ENCODE measurements at places on chromosomes 4 and X.

DNA sequence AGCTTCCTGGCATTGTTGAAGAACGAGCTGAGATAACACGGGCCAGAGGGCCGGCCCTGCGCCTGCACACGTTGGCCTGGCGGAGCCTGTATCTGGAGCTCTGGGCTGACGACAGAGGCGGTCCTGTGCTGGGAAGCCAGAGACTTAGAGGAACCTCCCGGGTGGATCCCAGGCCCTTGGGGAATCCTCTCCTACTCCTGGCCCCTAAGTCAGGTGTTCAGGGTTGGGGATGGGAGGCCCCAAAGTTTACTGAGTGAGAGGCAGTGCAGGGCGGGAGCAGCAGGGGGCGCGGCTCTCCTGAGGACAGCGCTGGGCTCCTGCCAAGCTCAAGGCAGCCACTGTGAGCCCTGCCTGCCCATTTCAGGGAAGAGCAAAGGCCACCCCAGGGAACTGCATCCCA is 2.5 kb upstream of the HTRA3 start:
- DNase-seq: no peak

GRCh38 chr4:83074086-83074704 is 39.2 kb downstream of the COPS4 start:
- DNase-seq: peak; percentile 50

DNA sequence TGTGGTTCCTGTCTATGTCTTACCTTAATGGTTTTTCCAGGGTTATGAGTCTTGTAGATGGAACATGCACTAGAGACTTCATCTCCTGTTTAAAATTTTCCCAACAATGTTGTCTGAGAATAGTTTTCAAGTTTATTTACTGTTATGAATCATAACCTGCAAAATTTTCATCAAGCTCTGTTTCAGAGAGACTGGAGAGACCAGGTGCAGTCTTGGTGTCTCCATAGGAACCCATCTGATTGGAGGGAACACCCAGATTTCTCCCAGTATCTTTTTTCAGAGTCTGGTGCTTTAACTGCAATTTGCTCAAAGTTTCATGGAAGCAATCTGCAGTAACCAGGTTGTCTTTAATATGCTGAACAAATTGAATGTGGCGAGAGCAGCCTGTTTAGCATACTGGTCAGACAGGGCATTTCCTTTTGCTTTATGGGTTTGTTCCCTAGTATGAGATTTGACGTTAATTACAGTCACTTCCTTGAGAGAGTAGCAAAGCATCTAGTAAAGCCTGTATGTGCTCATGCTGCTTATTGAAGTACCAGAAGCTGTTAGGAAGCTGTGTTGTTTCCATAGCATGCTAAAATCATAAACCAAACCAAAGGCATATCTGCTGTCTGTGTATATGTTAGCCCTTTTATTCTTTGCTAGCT is 18.8 kb upstream of the VSIG1 start:
- DNase-seq: no peak

- DNase-seq: no peak
These were observed 32.7 kb upstream of the RASGEF1B start for GRCh38 chr4:81504112-81505003.

DNA sequence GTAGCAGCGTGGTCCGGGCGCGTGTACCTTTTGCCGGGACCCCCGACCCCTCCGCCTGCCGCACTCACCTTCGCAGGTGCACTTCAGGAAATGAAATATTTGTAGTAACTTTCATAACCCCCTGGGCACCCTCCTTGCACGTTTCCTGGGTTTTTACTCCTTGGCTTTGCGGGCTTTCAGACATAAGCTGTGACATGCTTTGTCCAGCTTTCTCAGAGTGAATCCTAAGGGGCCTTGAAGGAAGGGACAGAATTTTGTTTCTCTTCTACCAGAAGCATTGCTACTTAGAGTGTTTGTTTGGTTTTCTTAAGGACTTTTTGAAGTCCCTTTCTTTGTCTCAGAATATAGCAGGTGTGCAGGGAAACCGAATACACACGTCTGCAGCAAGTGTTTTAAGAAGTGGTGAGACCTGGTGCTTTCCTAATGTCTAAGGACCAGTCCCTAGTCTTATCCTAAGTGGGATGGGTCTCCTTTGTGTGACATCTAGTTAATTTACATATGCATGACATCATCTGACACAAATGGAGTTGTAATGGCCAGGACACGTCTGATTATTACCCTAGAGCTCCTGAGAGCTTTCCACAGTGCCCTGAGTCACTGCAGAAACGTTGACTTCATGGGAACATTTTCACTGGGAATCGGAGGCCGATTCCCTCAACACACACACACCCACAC is 1.3 kb downstream of the FAM149A start:
- DNase-seq: no peak

DNA sequence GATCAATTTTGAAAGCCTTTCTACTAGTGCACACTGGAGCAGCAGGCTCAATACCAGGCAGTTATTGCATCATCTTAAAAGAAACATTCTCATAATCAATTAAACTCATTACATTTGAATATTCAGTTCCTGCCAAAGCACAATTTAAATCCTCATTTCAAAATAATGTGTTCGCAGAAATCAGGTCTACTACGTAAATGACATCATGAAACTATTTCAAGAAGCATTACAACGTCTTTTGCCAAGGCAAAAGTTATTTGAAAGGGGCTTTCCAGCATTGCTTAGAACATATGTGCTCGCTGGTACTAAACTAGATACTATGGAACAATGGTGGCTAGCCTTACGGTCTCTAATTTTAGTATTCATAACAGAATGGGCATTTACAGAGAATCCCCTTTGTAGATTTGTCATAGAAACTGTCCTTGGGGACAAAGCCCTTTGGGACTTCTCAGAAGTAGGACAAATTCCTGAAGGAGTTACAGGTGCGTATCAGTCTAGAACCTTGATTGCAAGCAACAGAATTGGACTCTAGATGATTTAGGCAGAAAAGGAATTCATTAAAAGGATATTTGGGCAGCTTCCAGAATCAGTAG is 27.6 kb upstream of the HUWE1 start:
- DNase-seq: no peak

- DNase-seq: no peak
These were observed 159.3 kb upstream of the GALNT7 start for GRCh38 chr4:173009129-173009823.

DNA sequence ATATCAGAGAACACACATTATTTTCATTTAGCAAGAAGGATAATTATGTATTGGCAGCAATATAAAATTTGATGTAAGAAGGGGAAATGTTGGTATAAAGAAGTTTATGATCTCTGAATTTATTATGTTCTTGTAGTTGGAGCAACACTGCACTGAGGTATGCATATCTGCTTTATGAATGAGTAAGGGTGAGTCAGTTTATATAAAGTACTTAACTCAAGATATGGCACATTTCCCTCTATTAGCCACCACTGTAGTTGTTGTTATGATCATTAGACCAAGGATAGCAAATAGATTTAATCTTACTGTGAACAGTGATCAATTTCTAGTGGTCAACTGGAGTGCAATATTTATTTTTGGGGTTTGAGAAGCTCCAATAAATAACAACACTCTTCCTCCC is 66.6 kb downstream of the SNX25 start:
- DNase-seq: no peak

- no peak for DNase-seq
These were observed 4.1 kb downstream of the ZNF827 start for GRCh38 chr4:145934434-145935047.

DNA sequence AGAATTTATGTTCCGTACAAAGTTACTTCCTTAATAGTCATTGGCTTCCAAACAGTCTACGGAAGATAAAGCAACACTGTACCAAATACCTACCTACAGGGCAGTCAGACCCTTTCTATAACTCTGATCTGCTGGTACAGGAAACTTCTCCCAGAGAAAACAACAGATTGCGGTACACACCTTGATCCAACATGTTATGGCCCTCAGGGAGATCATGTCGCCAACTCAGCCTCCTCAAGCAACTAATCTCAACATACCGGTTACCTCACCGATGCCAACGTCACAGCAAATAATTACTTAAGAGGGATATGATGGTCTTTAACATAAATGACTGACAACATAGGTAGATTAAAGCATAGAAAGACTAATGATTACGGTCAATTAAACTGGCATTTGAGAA is 70.4 kb downstream of the RFC1 start:
- peak; percentile 12 for DNase-seq

DNA sequence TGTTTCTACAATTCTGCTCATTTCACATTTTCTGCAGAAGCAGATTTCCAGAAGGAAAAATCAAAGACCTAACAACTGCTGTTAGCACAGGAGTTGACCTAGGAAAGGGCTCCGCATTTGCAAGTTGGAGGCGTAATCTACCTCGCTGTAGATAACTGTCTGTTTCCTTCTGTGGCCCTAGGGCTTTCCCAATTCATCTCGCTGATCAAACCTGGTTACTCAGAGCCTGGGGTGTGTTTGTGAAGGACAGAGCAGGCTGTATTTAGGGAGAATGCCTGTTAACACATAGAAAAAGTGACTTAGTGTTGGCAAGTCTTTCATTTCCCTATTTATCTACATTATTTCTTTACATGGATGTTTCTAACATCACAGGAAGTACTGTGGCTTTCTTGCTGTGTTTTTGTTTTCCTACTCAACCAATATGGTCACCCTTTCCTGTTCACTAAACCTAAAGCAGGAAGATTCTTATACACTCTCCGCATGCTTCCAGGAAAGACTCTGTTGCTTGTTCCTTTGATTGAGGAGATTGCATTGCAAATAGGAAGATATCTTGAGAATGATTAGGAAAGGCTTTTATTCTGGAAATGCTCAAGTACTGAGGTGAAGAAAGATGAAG is 40.5 kb downstream of the AGA start:
- no peak for DNase-seq

- no peak for DNase-seq
These were observed 7.3 kb downstream of the LIMCH1 start for GRCh38 chr4:41545238-41545637.

DNA sequence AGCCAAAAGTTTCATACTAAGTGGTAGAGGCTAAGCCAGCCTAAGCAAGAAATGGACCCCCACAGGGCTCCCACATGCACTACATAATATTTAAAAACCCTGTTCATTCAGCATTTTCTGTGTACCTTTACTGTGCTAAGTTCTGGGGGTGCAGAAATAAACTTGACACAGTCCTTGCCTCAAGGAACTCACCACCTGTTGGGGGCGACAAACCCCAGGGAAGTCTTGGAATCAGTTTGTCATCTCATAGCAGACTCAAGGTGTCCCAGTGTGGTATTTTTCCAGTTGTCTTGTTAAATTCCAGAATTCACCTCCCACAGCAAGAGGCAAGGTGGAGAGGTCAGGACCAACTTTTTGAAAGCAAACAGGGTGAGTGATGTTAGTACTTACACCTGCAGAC is 43.1 kb downstream of the ATG4A start:
- no peak for DNase-seq

DNA sequence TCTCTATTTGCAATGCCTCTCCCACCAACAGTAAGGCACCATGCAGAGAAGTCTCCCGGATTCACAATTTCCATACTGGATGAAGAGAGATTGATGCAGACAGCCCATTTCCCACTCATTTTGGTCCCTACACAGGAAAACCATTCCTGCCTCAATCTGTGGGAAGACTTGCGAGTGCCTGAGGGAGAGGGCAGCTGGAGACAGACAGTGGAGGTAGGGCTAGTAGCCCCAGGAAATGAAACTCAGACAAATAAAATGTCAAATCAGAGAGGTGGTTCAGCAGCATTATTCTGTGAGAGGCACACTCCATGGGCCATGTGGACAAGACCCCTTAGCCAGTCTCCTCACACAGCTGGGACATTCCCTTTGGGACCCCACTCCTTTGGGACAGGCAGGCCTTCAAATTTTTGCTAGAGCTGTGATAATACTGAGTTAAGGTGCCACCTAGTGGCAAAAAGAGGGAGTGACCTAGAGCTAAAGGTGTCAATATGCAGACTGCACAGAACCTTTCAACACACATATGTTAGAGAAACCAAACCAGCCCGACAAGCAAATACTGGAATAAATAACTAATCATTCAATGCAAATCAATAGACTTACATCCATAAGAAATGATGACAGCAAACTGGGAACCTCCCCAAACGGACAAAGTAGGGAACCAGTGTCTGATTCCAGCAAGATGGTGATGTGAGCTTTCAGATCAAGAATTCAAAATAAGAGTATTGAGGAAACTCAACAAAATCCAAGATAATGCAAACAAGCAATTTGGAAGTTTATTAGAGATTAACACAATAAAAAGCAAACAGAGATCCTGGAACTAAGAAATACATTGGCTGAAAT is 1865.3 kb upstream of the AGA start:
- DNase-seq: peak; percentile 3

DNA sequence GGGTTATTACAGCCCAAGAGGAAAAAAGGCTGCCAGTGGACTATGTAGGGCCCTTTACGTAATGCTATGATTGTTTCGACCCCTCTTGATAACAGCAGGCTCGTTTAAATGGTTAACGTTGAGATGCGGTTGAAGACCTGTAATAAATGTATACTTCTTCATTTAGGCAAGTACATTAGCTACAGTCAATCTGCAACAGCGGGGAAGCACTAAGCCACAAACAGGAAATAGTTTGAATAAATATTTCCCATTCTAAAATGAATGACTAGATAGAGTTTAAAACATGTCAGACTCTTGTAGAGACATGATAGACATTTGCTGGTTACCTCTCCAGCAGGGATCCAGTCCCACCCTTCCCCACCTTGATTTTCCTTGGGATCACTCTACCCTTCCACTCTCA is 38.1 kb upstream of the STIM2 start:
- DNase-seq: no peak

DNA sequence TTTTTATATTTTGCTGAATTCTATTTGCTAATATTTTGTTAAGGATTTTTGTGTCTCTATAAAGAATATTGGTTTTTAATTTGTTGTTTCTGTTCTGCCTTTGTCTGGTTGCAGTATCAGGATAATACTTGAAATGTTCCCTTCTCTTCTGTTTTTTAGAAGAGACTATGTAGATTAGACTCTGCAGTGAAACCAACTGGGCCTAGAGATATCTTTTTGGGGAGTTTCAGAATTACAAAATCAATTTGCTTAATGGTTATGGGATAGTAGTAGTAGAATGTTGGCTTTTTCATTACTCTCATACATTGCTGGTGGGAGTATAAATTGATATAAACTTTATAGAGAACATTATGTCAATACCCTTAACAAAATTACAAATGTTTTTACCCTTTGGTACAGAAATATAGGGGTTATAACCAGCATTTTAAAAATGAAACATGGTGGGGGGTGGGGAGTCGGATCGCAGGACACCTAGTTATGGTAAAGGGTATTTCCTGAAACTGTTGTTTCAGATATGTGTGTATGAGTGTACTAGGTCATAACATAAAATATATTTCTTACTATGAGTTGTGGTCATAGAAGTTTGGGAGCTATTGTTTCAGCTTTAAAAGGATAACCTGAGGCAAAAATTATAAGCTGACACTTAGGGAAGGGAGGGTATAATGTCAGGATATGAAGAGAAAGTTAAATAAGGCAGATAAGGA is 29.0 kb downstream of the CLOCK start:
- no peak for DNase-seq

DNA sequence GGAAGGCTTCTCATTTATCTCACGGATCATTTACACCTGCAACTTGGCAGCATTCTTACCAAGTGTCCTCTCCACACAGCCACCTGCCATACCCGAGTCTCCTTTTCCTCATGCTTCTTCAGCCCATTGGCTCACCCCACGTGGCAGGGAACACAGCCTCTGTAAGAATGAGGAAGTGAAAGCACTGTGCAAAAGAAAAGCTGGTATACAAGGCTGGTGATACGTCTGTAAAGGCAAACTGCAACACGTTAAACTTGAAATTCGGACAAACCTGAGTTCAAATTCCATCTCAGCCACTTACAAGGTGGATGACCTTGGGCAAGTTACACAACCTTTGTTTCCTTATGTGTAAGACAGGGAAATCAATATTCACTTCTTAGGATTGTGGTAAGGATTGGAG is 164.0 kb upstream of the RASGEF1B start:
- no peak for DNase-seq

- DNase-seq: no peak
These were observed 937.8 kb downstream of the PCDH7 start for GRCh38 chr4:31657859-31658570.

- DNase-seq: no peak
These were observed 35.1 kb downstream of the CFAP299 start for GRCh38 chr4:80370635-80371034.

All from left kidney (tissue), 8 donors.